ENCODE measurements at places on chromosomes 1 and 21.

DNA sequence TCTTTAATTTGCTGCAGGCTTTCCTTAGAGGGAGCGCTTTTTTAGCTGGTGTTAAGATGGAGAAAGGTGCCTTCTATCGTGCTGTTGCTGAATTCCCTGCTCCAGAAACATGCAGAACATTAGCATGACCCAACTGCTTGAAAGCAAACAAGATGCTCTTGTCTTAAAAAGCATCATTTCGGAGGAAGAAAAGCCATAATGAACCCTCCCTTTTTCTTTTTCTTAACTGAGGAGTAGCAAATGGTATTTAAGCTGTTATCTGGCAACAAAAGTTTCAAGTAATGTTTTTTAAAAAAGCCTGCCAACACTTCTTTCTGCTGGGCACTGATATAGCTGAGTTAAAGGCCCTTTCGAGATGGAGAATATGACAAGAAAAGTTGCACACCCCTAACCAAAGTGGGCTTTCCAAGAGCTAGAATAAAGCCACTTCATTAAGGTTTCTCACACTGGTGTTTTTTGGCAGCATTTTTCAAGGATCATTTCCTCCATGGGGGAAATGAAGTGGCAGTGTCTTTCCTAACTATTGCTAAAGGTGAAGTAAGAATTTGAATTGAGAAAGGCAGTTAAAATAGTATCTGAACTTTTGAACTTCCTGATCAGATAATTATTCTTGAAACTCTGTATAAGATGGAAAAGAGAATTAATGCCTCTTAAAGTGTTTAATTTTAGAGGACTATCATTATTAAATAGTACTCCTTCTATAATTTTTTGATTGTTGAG, 38.8 kb downstream of the ST6GALNAC5 start:
- DNase-seq: no peak

DNA sequence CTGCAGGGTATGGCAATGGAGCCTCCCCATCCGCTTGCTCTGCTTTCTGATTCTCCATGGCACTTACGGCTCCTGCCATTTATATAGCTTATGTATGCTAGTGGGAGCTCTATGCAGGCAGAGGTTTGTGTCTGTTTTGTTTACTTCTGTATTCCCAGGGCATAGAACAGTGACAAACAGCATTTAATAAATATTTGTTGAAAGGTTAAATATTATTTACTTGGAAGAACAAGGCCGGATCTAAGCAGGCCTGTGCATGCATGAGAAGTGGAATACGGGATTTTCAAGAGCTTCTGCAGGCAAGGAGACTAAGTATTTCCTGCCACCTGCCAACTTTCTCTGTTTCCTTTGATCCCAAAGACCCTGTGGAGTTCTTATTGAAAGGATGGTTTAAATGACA, 90.7 kb downstream of the XCL2 start:
- DNase-seq: no peak

GRCh38 chr1:23422941-23423340, 1.6 kb downstream of the TCEA3 start:
- DNase-seq: no peak

GRCh38 chr1:153404768-153405167, 11.6 kb upstream of the S100A7A start:
- peak; percentile 49 for DNase-seq

- no peak for DNase-seq
These were observed 157.3 kb upstream of the RUNX1 start for GRCh38 chr21:35206141-35207125.

DNA sequence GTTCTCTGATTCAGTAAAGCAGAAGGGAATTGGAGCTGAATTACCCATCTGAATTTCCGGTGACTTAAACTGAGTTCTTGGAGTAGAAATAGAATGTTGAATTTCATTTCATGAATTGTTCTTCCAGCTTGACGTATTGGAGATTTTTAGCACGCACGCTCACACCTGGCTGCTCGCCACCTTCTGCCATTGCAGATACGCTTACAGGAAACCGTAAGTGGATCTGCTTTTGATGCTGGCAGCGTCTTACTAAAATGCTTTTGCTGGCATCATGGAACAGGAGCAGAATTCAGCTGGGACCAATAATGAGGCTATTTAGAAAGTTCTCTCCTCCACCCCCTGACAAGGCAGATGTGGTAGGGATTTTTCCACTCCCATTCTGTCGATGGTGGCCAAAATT, 17.7 kb upstream of the ELAVL4 start:
- DNase-seq: no peak

DNA sequence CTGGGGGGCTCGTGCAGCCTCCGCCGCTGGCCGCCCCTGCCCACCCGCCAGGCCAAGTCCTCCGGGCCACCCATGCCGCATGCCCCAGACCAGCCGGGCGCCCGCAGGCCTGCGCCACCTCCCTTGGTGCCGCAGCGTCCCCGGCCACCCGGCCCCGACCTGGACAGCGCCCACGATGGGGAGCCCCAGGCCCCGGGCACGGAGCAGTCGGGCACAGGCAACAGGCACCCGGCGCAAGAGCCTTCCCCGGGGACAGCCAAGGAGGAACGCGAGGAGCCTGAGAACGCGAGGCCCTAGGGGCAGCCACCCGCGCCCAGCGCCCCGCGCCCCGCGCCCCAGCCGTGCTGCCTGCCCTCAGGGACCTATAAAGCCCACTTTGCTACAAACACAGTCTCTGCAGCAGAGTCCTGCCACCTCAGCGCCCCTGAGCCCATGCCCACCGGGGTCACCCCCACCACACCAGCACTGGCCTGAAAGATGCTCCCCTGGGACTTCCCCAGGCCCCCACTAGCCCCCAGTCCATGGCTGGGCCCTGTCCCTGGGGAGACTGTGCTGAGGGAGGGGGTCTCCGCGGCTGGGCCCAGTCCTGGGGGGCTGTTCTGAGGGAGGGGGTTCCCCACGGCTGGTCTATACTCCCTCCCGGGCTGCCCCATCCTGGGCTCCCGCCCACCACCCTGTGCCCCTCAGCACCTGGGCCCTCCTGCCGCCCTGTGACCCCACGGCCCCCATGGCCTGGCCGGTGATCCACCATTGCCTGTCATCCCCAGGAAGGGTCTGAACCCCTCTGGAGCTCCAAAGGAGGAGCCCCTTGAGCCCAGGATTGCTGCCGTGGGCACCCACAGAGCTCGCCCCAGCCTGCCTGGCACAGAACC, 8.6 kb downstream of the TNFRSF18 start:
- no peak for DNase-seq

- no peak for DNase-seq
These were observed 13.3 kb downstream of the CELA2B start for GRCh38 chr1:15489052-15489736.

DNA sequence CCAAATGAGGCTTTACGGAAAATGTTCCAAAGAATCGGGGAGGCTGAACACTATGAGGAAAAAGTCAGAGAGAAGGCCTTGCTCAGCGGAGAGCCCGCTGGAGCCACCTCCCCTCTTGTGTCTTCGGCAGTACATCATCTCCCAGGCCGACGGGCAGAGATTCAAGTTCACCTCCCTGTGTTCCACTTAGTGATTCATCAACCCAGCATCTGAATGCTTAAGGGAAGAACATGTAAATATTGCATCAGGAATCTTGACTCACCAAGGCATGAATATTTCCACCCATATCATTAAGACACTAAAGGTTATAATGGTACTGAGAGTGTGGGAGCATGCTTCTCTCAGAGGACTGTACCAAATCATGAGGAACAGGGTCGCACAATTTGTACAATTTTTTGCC, 172.5 kb downstream of the ST6GALNAC5 start:
- DNase-seq: no peak

DNA sequence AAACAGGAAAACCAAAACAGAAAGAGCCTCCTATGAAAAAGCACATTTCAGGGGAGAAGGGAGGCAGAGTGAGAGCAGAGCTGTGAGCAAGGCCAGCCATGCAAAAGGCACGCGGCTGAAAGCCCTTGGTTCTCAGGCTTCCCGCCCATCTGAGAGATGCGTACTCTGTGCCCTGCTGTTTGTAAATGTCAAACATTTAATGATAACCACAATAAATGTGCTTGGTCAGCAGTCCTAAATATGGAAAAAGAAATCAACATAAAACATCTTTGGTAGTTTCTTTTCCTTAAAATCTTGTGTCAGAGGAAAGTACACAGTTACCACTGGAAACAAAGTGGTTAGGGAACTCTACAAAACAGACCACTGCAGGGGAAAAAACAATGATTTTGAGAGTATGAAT, 283.1 kb downstream of the DSCAM start:
- no peak for DNase-seq

- no peak for DNase-seq
These were observed 80.9 kb upstream of the BACH1 start for GRCh38 chr21:29217818-29218291.

DNA sequence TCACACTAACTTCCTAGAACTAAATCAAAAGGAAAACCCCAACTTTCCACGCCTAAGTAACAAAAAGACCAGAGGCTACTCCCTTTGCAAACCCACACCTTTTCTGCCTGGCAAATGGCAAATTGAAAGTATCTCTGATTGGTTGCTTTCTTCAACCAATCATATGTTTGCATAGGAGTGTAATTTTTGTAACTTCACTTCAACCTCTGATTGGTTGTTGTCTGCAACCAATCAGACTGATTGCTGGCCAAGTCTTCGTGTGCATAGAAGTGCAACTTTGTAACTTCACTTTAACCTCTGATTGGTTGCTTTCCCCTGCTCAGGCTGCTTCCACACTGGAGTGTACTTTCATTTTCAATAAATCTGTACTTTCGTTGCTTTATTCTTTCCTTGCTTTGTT, 36.9 kb upstream of the PADI2 start:
- no peak for DNase-seq

DNA sequence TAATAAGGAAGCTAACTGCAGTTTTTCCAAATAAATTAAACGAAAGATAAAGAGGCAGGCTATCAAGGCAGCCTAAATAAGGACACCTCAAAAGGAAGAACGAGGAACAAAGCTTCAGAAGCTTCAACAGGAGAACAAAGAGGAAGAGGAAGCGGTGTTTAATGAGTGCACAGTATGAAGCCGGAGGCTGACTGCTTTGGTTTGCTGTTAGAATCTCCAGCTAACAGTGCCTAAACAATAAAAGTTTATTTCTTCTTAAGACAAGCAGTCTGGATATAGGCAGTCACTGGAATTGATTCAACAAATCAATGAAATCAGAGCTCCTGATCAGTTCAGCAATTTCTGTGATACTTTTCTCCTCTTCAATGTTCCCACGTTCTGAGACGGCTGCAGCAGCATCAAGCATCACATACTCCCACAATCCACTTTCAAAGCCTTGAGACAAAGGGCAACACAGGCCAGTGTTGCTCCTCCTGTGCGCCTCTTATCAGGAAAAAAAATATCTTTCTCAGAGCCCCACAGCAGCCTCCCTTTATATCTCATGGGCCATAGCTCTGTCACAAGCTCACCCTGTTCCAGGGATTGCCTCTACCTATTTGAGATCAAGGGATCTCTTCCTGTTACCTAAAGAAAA, 365.6 kb upstream of the ST6GALNAC5 start:
- DNase-seq: no peak

GRCh38 chr1:21913763-21914162, 23.3 kb downstream of the HSPG2 start:
- DNase-seq: no peak

GRCh38 chr1:10339815-10340214, 59.0 kb upstream of the PGD start:
- DNase-seq: no peak

DNA sequence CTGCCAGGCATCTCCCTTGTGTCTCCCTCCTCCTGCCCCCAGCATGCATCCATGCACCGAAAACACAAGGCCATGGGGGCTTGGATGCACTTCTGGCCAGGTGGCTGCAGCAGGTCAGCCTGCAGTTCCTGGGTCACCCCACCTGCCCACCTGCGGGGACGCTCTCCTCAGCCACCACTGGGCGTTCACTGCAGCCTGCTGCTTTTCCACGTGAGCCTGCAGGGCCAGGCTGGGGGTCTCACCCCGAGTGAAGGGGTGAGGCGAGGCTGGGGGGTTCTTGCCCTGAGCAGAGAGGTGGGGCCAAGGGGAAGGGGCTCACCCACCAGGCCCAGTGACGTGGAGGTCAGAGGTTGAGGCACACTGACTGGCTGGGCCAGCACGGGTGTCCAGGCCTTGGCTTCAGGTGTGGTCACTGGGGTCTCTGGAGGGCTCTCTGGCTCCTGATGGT, 64.6 kb downstream of the WNT9A start:
- no peak for DNase-seq

- DNase-seq: no peak
These were observed 2.0 kb downstream of the PBX1 start for GRCh38 chr1:164561007-164561406.

DNA sequence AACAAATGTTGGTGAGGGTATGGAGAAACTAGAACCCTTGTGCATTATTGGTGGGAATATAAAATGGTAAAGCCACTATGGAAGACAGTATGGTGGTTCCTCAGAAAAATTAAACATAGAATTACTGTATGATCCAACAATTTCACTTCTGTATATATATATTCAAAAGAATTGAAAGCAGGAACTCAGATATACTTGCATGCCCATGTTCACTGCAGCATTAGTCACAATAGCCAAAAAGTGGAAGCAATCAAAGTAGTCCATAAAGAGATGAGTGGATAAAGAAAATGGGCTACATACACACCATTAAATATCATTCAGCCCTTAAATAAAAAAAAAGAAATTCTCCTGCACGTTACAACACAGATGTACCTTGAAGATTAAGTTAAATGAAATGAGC, 34.1 kb downstream of the ABL2 start:
- no peak for DNase-seq

DNA sequence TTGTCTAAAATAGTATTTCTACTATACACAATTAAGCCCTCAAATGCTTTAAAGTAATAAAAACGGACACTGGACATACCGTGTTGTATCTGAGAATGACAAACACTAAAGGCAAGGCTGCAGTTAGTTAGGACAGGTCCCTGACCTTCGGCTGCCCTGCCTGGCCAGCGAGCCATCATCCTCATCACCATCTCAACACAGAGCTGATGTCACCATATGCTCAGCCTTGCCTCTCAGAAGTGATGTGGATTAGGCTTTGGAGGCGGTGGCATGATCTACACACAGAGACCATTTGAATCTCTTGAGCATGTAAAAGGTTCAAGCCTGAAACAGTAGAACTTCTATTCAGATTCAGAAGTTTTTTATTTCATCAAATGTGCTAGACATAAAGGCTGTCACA, 244.7 kb downstream of the SDCCAG8 start:
- DNase-seq: no peak

- DNase-seq: no peak
These were observed 85.6 kb downstream of the VAV3 start for GRCh38 chr1:107879346-107879745.

- peak; percentile 79 for DNase-seq
These were observed 14.1 kb downstream of the ENTREP3 start for GRCh38 chr1:155241069-155241679.

DNA sequence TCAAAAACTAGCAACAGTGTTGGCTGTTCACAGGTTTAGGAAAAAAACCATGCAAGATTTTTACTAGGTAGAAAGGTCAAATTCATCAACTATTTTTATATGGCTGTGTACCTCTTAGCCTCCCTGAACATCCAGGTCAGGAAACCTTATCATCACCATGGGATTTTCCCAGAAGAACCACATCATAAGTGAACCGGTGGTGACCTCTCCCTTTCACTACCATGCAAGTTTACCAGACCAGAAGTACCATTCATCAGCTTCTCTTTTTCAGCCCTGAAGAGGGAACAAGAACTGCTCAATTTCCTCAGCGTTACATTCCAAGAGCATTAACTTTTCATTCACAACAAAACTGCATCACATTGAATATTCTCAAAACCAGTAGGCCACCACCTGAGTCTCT, 5.9 kb downstream of the SSBP3 start:
- peak; percentile 16 for DNase-seq
